ENCODE measurements at places on chromosomes 3 and 15. TPM values are rescaled to one million over a fixed set of nuclear protein-coding genes. Genes with fewer than 3 reads are reported as not detected.

DNA sequence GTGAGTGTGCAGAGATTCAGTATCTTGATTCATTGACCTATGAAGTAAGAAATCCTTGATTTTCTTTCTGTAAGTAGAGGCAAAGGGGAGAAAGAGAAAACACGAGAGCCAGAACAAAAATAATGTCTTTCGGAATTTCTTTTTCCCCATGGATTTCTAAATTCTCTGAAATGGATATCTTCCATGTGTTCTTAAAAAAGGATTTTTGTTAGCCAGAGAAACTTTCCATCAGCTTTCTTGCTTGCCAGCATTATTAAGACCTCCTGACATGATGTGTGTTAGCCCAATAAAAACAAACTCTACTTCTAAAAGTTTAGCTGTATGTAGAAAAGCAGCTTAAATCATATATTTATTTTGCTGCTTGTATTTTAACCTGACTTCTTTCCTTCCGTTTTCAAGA lies 122.3 kb upstream of the AADACL2 start:
- peak overlapping the region; percentile 55 for H3K27ac ChIP-seq
- no peak overlapping the region for H3K4me3 ChIP-seq

DNA sequence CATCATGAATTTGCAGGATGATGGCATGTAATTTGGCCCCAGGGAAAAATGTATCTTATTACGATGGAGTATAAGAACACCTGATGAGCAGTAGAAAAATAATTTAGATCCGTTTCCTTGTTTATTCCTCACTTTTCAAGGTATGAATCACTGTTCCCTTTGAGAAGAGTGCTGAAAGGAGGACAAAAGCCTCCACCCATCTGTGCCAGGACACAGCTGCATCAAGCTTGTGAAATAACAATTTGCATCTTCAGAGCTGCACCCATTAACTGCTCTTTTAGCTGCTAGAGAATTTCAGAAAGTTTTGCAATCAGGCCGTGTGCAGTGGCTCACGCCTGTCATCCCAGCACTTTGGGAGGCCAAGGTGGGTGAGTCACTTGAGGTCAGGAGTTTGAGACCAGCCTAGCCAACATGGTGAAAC lies 9.6 kb downstream of the CLDND1 start:
- no peak overlapping the region for H3K27ac ChIP-seq
- DNase-seq = no peak
- no peak overlapping the region for H3K4me3 ChIP-seq
- H3K4me1 ChIP-seq = no peaks in the 10 kb centered on the region

DNA sequence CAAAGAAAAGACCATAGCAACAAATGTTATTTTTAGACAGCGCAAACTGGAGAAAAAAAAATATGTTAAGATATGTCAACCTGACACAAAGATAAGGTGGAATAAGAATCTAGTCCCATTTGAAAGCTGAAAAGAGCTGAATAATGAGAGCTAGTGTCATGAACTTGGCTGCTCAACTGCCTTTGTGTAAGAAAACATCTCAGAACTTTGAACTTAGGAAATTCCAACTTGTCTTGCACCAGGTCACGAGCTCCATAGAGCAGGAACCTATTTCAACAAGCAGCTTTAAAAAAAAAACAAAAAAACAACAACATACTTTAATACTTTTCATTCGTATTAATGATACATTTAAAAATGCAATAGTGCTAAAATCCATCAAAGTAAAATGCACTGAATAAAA lies 79.5 kb downstream of the ZNF280D start:
- no peaks in the 10 kb centered on the region for H3K27me3 ChIP-seq
- no peaks in the 10 kb centered on the region for H3K36me3 ChIP-seq
- DNase-seq = no peak
- peak overlapping the region; percentile 44 for H3K27ac ChIP-seq

The CCDC191 gene
- 0.21 TPM for total RNA-seq

GRCh38 chr3:13839726-13840340 lies 40.0 kb downstream of the WNT7A start:
- H3K27me3 ChIP-seq = no peaks in the 10 kb centered on the region
- no peak for DNase-seq
- H3K36me3 ChIP-seq = no peaks in the 10 kb centered on the region
- H3K4me3 ChIP-seq = no peak overlapping the region

The EIF4E3 gene
- 4.4 TPM for total RNA-seq

DNA sequence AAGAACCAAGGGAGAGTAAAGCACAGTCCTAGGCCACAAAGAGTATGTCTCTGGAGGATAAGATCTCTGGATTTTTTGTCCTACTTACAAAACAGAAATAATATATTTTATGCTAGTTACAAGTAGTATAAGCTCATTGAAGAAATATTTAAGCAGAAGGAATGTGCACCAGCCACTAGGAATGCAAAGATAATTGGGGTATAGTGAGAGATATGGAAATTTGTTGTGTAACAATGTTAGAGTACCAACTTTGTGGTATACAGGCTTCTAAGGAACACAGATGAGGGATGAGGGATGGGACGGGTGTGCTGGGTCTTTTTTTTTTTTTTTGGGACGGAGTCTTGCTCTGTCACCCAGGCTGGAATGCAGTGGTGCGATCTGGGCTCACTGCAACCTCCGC lies 26.5 kb downstream of the AKAP13 start:
- no peaks in the 10 kb centered on the region for H3K36me3 ChIP-seq
- peak overlapping the region; percentile 88 for H3K27ac ChIP-seq
- no peak overlapping the region for H3K4me3 ChIP-seq
- no peaks in the 10 kb centered on the region for H3K27me3 ChIP-seq

DNA sequence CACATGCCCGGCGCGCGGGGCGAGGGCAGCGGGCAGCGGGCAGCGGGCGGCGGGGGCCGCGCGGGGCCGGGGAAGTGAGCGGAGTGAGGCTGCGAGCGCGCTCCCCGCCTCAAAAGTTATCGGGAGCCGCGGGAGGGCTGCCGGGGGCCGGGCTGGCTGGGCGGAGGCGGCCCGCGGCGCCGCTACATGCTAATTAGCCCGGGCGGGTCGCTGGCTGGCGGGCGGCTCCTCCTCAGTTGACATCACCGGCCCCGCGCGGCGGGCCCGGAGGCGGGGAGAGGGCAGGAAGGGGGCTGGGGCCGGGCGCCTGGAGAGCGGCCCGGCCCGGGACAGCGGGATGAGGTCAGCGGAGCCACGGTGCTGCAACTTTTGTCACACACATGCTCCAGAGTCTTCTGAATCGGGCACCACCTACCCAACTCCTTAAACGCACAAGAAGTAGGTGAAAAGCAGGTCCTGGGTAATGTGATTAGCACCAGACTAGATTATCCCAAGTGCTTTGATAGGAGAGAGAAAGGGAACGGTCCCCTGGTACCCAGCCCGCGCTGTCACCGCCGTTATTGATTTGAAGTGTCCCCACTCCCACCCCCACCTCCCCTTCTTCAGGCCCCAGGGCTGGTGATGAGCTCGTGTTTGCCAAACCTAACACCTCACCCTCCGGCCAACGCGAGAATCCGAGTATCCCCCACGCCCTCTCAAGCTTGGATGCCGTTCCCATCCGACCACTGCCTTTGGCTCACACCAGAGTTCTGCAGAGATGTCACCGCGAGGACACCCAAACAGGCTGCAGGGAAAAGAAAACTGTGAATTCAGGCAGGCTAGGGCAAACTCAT lies at the start of gene HEG1:
TSS of gene HEG1 (minus strand) at position 85 of the 833 bp plus-strand sequence. CDS start 107 bp downstream, outside the sequence.
- H3K27me3 ChIP-seq = no peaks in the 10 kb centered on the region
- peak within 1 kb of the TSS; percentile 98 for H3K27ac ChIP-seq
- H3K4me3 ChIP-seq = peak within 1 kb of the TSS; percentile 72
- no peaks in the 10 kb centered on the region for H3K36me3 ChIP-seq
- peak; percentile 96 for DNase-seq

DNA sequence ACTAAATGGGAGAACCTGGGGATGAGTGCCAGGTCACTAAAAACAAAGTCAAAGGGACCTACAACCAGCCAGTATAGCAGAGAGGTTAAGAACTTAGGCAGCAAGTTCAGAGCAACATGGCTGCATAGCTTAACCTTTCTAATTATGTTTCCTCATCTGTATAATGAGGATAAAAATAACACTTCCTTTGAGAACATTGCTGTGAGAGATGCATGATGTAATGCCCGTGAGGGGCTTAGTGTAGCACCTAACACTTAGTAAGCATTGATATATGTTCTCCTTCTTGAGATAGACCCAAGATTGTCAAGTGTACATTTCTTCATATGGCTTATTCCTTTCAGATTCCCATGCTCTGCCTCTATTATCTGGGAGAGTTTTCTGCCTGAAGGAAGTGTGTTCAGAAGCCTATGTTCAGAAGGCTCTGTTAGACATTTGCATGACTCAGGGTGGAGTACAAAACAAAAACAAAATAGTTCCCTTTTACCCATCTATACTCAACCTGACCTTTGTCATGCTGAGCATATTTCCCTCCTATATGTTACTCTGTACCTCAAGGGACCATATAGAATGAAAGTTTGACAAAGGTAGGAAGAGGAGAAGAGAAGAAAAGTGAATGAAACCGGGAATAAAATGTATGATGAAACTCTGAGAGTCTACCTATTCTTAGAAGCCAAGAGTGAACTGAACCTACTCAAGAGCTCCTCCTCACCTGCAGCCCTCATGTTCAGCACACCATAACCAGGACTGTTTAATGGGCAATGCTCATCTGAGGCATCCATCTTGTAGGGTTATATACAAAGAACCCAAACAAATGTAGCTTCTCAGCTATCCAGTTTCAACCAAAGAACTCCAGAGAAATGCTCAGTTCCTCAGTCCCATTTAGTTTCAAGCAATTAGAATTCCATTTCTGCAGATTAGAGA lies 70.7 kb upstream of the KCNMB2 start:
- H3K36me3 ChIP-seq = no peaks in the 10 kb centered on the region
- DNase-seq = no peak
- H3K27me3 ChIP-seq = no peaks in the 10 kb centered on the region
- H3K4me3 ChIP-seq = no peak overlapping the region

The CHST14 gene
- 22.0 TPM for total RNA-seq

- no peaks in the 10 kb centered on the region for H3K4me1 ChIP-seq
- no peaks in the 10 kb centered on the region for H3K36me3 ChIP-seq
- no peak overlapping the region for H3K27ac ChIP-seq
- H3K4me3 ChIP-seq = no peak overlapping the region
Measured at GRCh38 chr3:157441102-157441624, 4.5 kb downstream of the PTX3 start.

The SEMA4B gene
- total RNA-seq = 51.2 TPM

DNA sequence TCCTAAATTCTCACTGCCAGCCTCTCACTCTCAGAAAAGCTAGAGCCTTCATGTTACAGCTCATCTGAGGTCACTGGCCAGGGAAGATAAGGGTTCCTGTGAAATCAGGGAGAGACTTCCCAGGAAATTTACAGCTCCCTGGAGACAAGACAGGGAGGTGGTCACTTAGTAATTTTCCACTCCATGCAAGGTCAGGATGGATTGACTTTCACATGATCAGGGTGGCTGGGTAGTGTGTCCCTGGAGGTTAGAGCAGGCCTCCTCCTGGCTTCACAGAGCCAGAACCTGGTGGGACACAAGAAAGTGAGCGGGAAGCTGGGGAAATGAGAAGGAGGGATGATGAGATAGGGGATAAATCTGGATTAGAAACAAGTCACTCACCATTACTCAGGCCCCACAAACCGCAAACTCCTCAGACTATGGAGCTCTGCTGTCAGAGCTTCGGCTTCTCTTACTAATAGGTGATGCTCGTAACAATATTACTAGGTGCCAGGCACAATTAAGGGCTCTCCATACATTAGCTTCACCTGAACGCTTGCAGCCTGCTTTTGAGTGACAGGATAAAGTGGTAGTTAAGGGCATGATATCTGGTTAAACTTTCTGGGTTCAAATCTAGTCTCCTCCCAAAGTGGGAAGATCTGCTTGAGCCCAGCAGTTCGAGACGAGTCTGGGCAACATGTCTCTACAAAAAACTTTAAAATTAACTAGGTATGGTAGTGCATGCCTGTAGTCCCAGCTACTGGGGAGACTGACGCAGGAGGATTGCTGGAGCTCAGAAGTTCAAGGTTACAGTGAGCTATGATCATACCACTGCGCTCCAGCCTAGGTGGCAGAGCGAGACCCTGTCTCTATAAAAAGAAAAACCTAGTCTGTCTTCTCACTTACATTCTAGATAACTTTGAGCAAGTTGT lies 24.9 kb downstream of the DUOX2 start:
- H3K4me1 ChIP-seq = no peaks in the 10 kb centered on the region
- DNase-seq = no peak
- no peak overlapping the region for H3K27ac ChIP-seq
- no peak overlapping the region for H3K4me3 ChIP-seq
- no peaks in the 10 kb centered on the region for H3K27me3 ChIP-seq
- no peaks in the 10 kb centered on the region for H3K36me3 ChIP-seq

DNA sequence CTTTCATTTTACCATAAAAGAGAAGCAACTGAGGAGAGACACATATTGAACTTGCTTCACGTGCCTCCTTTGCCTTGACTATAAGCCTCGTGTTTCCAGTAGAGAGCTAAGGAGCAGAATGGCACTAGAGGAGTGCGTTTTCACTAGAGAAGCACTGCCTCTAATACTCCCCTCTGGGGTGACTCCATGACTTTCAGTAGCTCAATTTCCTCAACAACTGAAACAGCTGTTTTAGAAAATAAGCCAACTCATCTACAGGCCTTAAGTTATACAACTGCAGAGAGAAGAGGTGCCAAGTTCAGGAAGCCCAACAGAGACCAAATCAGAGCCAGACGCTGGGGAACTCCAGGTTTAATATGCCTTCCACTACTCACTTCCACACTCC lies 1.9 kb downstream of the UBP1 start:
- peak overlapping the region; percentile 94 for H3K4me3 ChIP-seq
- H3K27ac ChIP-seq = peak overlapping the region; percentile 97
- peaks cover 8% of the 10 kb centered on the region for H3K4me1 ChIP-seq
- no peaks in the 10 kb centered on the region for H3K36me3 ChIP-seq
- no peaks in the 10 kb centered on the region for H3K27me3 ChIP-seq
- DNase-seq = no peak

GRCh38 chr3:161859865-161860450 lies 363.4 kb downstream of the OTOL1 start:
- no peaks in the 10 kb centered on the region for H3K36me3 ChIP-seq
- no peak for DNase-seq
- no peak overlapping the region for H3K27ac ChIP-seq
- no peaks in the 10 kb centered on the region for H3K27me3 ChIP-seq
- no peaks in the 10 kb centered on the region for H3K4me1 ChIP-seq
- no peak overlapping the region for H3K4me3 ChIP-seq

GRCh38 chr3:158659454-158660237 lies 12.8 kb downstream of the LXN start:
- peak; percentile 71 for DNase-seq
- H3K4me1 ChIP-seq = no peaks in the 10 kb centered on the region
- peaks cover 60% of the 10 kb centered on the region for H3K36me3 ChIP-seq

The POPDC2 gene
- total RNA-seq = 4.7 TPM

The HCN4 gene
- total RNA-seq = not detected

The RAB8B gene
- 25.1 TPM for total RNA-seq

GRCh38 chr3:170055209-170055608 lies 17.4 kb downstream of the GPR160 start:
- no peaks in the 10 kb centered on the region for H3K27me3 ChIP-seq
- H3K36me3 ChIP-seq = no peaks in the 10 kb centered on the region
- no peak for DNase-seq
- no peak overlapping the region for H3K4me3 ChIP-seq
- H3K4me1 ChIP-seq = no peaks in the 10 kb centered on the region

- H3K4me3 ChIP-seq = no peak overlapping the region
- H3K36me3 ChIP-seq = no peaks in the 10 kb centered on the region
- no peaks in the 10 kb centered on the region for H3K4me1 ChIP-seq
- no peak for DNase-seq
Measured at GRCh38 chr3:82494977-82495489, 733.6 kb upstream of the GBE1 start.

GRCh38 chr3:194744826-194745225 lies 59.1 kb downstream of the FAM43A start:
- no peaks in the 10 kb centered on the region for H3K4me1 ChIP-seq
- H3K27me3 ChIP-seq = no peaks in the 10 kb centered on the region
- DNase-seq = no peak
- H3K27ac ChIP-seq = no peak overlapping the region

The ENTPD3 gene
- 1.6 TPM for total RNA-seq

The XXYLT1 gene
- 41.0 TPM for total RNA-seq

The GAP43 gene
- 0.21 TPM for total RNA-seq

The COL8A1 gene
- 459 TPM for total RNA-seq

The LXN gene
- 1.2 TPM for total RNA-seq
